ENCODE measurements at places on chromosomes 1 and 21. TPM values are rescaled to one million over a fixed set of nuclear protein-coding genes. Genes with fewer than 3 reads are reported as not detected.

The RNU1-3 gene
- polyA plus RNA-seq = not detected

DNA sequence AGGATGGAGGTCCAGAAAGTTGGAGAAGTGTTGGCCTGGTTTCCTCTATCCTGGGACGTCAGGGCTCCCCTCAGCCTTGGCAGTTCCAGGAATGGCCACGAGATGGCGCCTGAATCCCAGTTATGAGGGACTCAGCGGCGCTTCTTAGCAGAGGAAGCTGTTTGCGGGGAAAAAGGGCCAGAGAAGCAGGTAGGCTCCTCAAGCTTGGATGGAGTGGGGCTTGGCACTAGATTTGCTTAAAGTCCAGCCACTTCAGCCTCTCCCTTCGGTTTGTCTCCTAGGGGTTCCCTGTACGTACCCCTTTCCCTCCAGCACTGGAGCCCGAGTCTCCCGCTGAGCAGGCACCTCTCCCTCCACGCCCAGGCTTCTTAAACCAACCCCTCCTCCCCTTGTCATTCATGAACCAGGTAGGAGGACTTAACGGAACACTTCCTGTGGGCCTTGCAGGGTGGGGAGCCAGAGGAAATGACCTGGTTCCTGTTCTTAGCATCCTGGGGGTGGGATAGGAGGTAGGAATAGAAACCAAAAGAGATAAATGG lies 32.0 kb upstream of the TENT5B start:
- peak; percentile 89 for DNase-seq

GRCh38 chr1:77888081-77888780 lies at the start of gene NEXN:
Gene NEXN (plus strand): TSS chr1:77888624. CDS start chr1:77916107, 27,483 bp downstream.
- DNase-seq = peak; percentile 82

GRCh38 chr1:232176222-232176621 lies 453.7 kb downstream of the SIPA1L2 start:
- no peak for DNase-seq

Measured in muscle of arm (tissue), 14 donors.